Stimulated activated CD4-positive, alpha-beta T cell treated with anti-CD3 and anti-CD28 coated beads, Interleukin-4, amount 100 ng/mL, for 1 hour (primary cell): ENCODE measurements at places on chromosomes 1 and 21.

DNA sequence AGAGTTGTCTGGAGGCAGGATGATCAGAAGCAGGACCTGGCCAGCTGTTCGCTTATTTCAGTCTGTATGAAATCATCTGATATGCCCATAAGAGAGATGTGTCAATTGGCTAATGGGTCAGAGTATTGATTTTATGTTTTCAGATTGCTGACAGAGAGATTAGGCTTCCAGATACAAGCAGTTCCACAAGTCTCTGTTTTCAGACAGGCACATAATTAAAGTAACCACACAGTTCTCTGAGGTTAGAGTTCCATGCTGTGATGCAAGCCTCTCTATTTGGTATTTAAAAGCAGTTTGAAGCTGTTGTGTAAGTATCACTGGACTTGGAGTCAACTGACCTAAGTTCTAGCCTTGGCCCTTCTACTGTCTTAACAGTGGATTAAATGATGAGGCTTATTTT is 50.1 kb downstream of the ATF6 start:
- no peak for DNase-seq

DNA sequence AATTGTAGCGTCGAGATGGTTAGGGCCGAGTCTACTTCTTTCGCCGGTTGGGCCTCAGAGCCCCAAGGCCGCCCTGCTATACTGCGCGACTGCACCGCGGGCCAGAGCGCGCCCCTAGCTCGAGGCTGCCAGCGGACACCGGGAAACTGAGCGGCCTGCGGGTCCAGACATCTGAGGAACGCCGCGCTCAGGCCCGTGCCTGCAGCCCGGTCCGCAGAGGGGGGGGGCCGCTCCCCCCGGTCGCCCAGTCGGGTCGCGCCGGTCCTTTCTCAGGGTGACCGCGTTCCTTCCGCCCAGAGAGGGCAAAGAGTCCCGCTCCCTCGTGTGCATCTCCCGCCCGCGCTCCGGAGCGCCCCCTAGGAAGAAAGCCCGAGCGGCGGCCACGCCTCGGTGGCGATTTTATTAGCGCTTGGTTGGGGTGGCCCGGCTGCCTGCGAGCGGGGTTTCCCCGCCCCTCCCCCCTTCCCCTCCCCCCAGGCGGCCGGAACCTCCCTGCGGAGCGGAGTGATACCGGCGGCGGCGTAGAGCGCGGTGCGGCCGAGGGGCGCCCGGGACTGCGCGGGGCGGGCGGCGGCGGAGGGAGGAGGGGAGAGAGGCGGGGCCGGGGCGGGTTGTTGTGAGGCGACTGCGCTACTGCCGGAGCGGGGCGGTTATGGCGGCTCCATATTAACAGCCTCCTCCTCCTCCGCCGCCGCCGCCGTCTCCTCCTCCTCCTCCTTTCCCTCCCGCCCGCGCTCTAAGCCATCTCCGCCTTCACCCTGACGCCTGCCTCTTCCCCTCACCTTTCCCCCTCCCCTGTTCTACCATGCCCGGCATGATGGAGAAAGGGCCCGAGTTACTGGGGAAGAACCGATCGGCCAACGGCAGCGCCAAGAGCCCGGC is at the start of gene RCOR3:
TSS of gene RCOR3 (plus strand) at position 611 of the 882 bp plus-strand sequence. CDS start at position 806, 195 bp downstream.
- peak; percentile 94 for DNase-seq

DNA sequence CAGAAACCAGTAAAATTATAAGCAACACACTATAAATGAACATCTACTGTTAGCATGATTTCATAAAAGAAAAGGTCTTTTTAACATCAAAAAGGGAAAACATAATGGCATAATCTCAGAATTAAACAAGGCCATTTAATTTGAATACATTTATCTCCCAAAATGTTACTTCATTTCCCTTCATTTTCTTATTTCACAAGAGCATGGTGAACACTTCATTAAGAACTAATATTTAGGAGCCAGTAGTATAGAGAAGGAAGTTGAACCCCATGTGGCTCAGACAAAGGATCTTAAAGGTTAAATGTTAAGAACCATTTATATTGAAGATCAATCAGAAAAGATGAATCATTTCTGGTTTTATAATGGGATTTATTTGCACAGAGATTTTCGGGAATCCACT is 981.7 kb downstream of the TTLL7 start:
- DNase-seq = no peak

DNA sequence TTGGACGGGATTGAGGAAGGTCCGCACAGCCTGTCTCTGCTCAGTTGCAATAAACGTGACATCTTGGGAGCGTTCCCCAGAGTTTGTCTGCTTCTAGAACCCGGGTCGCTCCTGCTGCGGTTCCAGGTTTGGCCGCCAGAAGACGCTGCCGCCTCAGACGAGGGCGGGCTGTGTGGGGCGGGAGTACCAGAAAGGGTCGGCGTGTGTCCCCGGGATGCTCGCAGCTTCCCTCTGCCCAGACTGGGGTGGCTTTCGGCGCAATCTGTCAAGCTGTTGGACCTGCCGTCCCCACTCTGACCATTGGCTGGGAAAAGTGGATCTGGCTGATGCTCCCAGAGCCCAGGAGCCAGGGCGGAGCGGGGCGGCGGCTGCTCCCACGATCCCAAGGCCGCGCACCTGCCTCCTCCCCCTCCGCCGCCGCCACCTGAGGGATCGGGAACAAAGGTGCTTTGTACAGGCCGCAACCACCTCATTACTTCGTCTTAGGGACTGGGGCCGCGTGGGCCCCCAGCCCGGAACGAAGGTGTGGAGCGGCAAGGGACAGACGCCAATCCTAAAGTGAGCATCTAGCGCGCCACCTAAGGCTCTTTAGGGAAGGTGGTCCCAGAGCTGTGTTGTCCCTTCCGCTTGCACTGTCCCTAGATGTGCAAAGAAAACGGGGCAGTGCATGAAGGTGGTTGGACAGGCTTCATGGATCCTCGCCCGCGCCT is 683 bp upstream of the EFNA4 start:
- DNase-seq = peak; percentile 80

- DNase-seq = no peak
Observed at GRCh38 chr1:996851-997712, 2.8 kb downstream of the HES4 start.

- no peak for DNase-seq
Observed at GRCh38 chr21:18155508-18156193, 89.0 kb upstream of the CHODL start.

DNA sequence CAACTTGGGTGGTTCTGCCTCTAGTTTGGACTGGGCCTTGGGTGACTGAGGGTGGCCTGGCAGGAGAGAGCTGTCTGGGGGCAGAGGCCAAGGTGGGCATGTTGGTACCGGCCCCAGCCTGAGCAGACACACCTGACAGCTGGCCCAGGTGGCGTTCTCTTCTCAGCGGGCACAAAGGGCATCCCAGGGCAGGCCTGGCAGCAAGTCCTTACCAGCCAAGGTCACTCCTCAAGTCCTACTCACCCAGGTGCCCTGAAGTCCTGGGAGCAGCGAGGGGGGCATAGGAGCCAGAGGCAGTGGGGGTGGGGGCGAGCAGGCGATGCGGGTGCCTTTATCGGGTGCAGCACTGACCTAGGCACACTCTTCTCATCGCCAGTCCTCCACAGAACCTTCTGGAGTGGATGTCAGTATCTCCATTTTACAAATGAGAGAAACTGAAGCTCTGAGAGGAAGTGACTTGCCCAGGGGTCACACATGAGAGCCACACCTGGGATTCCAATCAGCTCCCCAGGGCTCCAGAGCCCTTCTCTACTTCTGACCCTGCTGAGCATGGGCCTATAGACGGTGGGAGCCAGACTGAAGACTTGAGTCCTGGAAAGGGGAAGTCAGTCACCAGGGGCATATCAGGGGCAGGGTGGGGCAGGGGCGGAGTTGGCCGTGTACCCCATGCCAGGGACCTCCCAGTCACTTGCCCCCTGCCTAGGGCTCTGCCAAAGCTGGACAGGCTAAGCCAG is 587 bp upstream of the SLC25A34 start:
- no peak for DNase-seq

- no peak for DNase-seq
Observed at GRCh38 chr1:40435471-40435870, 14.8 kb upstream of the ZFP69B start.

GRCh38 chr1:63042278-63042677 is 258.3 kb downstream of the ATG4C start:
- no peak for DNase-seq

DNA sequence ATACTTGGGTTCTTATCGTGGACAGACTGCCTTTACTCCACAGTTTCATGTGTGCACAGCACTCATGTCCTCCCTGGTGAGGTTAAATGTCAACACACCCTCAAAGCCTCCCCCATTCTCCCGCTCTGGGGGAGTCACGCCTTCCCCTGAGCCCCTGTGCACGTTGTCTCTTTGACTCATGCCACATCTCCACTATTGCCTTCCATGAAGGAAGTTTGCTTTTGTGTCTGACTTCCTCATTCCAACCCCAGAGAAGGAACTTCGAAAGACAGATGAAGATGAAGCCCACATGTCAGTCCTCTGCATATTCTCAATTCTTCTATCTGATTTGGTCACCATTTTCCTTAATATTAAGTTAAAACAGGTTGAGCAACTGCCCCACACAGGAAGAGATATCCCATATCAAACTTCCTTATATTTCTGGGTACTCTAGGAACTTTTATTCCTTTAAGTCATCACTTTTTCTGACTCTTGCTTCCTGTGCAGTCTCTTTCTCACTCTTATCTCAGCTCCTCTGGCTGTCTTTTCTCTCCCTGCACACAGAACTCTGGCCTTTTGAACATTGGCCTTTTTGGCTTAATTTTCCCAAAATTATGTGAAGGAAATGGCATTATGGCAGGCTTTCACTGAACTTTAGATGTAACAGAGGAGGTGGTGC is 41.5 kb downstream of the C4BPA start:
- DNase-seq = no peak

- no peak for DNase-seq
Observed at GRCh38 chr1:237809099-237809498, 81.6 kb downstream of the ZP4 start.

DNA sequence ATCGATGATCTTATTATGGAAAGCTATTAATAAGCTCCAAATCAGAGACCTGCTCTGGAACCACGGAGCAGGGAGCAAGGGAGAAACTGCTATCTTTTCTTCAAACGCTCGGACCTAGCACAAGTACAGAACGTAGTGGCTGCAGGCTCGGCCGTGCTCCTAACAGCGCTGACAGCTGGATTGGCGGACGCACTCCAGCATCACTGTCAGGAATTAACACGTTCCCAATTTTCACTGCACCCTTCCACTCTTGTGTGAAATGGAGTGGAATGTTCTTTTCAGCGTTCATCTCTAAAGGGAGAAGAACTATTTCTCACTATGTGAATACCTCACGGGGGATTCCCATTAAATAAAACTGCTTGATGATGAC is 106.9 kb downstream of the ZNF281 start:
- DNase-seq = no peak

DNA sequence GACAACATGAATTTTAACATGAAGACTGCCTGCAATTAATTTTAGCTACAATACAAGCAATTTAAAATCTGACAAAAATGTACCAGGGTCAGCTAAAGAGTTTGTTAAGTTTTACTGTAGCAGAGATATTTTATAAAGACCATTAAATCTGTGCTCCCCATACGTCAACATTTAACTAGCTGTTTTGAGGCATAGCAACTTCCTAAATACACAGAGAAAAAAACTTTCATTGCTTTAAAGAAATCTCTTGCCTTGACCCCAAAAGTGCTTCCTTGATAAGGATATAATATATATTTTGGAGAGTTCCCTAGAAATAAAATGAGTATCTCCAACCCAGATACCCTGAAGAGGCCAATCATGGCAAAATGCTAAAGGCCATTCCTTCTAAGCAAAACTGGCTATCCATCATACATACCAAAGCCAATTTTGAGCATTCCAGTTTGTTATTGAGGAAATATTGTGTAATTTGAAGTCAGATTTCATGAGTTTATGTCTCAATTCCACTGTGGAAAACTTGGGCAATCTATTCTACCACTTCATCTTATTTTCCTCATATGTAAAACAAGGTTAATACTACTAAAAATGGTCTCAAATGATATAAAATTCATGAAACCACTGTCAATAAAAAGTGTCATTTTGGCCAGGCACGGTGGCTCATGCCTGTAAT is 19.1 kb downstream of the ASPM start:
- DNase-seq = no peak

DNA sequence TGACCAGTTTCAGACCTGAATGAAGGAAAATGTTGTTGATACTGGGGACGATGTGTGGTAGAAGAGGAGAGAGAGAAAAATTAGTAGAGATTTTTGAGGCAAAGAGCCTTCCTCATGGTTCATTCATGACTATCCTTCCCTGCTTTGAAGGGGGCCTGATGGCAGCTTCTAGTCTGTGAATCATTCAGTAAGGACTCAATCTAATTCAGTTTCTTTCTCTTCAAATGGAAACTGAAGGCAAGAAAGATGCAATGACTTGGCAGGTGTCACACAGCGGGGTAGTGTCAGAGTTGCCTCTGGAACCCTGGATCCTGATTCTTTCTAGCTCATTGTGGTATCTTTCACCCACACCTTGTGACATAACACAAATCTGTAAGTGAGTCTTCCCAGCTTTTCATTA is 14.9 kb upstream of the CD5L start:
- no peak for DNase-seq

DNA sequence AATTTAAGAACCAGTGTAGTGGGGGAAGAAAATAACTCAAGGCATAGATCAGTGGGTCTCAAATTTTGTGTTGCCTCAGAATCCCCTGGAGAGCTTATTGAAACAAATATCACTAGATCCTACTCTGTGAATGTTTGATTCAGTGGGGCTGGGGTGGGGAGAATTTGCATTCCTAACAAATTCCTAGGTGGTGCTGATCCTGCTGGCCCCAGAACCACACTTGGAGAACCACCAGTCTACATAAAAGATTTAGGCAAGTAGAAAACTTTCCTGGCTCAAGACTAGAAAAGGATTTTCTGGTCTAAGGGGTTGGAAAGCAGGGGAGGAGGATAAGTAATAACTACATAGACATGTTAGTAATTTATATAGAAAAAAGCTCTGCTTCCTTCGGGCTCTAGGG is 34.1 kb upstream of the C1orf21 start:
- no peak for DNase-seq

DNA sequence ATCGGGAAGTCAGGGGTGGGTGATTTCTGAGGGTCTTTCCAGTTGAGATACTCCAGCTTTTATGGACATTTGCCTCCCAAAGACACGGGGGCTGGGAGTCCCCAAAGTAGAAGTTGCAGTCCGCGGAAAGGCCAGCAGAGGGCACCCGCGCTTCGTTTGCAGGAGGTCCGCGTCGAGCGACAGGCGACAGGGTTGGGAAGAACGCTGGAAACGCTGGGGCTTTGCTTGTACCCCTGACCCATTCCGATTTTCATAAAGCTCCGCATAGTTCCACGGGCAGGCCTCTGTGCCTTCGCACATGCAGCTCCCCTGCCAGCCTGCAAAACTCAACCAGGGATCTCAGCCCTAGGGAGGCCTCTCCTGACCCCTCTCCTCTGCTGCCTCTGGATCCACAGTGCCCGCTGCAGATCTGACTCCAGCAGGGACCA is 44.2 kb upstream of the LAPTM5 start:
- DNase-seq = peak; percentile 83

DNA sequence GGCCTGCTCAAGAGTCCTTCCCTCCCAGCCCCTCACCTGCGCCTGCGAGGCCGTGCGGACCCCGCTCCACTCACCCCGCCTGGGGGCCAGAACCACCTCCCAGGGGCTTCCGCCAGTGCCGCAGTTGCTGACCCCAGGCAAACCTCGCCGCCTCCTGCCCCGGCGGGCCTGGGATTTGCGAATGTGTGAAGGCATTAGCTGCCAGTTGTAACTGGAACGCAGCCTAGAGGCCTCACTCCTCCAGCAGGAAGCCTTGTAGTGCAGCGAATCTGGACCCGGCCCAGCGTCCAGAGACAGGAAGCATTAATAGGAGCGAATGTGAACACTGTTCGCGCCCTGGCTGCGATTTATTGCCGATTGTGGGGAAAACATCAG is 140.9 kb upstream of the ARHGEF16 start:
- DNase-seq = no peak

- DNase-seq = no peak
Observed at GRCh38 chr1:168497376-168497950, 46.3 kb downstream of the XCL2 start.
